Activated CD8-positive, alpha-beta memory T cell treated with anti-CD3 and anti-CD28 coated beads for 1 hour (primary cell): ENCODE measurements at places on chromosomes 2 and 18.

- DNase-seq: no peak
These were observed 254.8 kb downstream of the SATB2 start for GRCh38 chr2:199202964-199203363.

DNA sequence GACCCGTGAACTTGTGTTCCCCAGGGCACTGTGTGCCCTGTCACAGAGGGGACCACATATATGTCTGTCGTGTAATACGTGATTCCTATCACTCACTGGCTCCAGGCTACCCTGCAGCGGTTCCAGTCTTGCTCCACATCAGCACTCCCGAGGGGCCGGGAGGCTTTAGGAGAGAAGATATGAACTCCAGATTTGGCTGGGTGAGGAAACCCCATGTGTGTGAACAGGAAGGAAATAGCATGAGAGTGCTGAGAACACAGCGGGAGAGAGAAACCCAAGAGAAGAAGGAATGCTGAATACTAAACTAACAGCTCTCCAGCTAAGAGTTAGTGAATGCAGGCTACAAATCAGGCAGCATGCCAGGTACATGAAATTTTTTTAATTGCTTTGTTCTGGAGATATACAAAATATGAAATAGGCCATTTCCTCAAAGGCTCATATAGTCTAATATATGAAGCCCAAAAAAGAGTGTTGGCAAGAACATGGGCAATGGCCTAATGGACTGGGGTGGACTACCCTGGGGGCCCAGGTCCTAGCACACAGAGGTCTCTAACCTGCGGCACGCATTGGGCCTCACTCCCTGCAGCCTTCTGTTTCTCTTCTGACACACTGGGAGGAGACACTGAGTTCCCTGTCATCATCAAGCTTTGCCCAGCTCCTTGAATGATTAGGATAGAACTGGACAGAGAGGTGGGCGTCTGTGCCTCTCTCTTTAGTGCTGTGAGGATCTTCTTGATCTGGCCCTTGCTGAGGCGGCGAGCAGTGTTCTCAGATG lies 372.8 kb upstream of the RAB6C start:
- no peak for DNase-seq

- no peak for DNase-seq
These were observed 422.1 kb upstream of the DSEL start for GRCh38 chr18:67938660-67939059.

DNA sequence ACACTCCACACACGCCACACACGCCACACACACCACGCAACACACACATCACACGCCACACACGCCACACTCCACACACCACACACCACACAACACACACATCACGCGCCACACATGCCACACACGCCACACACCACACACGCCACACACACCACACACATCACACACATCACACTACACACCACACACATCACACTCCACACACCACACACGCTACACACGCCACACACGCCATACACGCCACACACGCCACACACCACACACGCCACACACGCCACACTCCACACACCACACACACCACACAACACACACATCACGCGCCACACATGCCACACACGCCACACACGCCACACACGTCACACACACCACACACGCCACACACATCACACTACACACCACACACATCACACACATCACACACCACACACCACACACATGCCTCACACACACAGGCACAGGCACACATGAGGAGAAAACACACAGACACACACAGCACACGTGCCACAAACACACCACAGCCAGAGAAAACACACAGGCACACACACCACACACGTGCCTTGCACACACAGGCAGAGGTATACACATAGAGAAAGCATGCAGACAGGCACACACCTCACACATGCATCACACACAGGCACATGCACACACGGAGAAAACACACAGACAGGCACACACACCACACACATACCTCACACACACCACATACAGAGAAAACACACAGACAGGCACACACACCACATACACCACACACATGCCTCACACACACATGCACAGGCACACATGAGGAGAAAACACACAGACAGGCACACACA lies 241.5 kb upstream of the MYT1L start:
- DNase-seq: no peak

- DNase-seq: no peak
These were observed 181.7 kb upstream of the VRK2 start for GRCh38 chr2:57864926-57865325.

- DNase-seq: no peak
These were observed 105.5 kb downstream of the ZEB2 start for GRCh38 chr2:144414324-144414845.

GRCh38 chr2:117523711-117524238 lies 290.7 kb upstream of the DDX18 start:
- DNase-seq: no peak

GRCh38 chr2:178452870-178453269 lies 1.7 kb downstream of the PJVK start:
- no peak for DNase-seq

GRCh38 chr18:77366067-77366719 lies 116.5 kb downstream of the GALR1 start:
- DNase-seq: no peak

DNA sequence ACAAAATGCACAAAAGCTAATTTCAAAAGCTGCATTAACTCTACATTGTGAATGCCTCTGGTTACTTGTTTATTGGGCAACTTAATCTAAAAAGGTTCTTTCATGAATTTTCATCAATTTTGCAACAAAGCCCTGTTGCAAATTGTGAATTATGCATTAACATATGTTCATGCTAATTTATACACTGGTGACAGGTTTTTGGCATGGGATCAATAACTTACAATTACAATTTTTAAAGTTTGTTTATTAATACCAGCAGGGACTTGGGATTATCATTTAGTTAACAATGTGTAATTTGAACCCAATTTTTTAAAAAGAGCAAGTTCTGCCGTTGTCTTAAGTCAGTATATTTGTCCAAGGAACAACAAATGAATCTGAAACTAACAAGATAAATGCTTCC lies 183.6 kb downstream of the DCC start:
- no peak for DNase-seq

DNA sequence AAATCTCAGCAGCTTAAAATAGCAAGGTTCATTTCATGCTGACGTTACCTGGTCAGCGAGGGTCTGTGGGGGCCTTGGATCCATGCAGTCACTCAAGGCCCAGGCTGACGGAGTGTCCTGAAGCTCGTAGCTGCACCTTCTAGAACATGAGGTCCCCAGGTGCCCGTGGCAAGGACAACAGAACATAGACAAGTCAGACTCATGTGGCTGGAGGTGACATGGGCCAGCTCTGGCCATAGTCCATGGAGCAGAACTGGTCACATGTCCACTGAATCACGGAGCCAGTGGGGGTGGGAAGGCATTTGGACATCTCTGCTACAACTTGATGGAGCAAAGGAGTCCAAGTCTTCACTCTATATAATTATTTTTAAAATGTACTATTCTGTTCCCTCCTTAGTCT lies 233.2 kb downstream of the ACKR3 start:
- DNase-seq: no peak

GRCh38 chr2:12555012-12555645 lies 161.6 kb upstream of the TRIB2 start:
- no peak for DNase-seq

GRCh38 chr2:95354469-95354901 lies 48.0 kb upstream of the FAHD2A start:
- no peak for DNase-seq
